ENCODE measurements at places on chromosomes 3 and 15.
A peak's percentile ranks its signal among the peaks of the same experiment; 100 is the strongest.

DNA sequence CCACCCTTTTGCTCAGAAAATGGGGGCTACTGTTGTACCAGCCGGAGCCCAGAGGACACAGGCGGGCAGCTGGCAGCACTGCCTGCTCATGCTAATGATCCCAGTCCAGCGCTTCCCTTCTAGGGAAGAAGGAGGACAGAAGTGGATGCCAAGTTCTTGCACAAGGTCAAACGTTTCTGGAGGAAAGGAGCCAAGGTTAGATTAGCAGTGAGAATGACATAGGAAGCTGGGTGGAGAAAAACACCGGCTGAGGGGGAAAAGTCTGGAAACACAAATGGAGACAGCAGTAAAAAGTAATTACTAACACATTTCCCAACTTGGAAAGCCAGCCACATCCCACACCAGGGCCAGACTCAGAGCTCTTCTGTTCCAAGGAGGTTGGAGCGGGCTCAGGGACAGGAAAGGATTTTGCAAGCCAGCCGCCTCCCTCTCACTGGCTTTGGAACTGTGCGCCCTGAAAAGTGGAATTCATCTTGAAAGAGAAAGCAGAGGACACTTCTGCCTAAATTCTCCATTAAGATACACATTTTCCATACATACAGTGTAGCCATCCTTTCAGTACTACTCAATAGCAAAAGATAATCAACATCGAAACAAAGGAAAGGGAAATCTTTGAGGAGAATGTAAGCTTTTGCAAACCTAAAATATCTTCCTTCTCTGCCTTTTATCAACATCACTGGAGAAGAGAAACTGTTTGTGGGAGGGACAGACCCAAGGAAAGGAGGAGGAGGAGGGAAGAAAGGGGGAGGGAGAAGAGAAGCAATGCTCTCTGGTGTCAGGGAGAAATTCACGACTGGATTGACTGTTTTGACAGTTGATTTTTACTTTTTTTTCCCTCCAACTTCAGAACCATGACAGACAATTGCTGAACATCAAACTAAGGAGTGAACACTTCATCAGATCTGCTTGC is 133.6 kb downstream of the CD47 start:
- peak; percentile 78 for DNase-seq

DNA sequence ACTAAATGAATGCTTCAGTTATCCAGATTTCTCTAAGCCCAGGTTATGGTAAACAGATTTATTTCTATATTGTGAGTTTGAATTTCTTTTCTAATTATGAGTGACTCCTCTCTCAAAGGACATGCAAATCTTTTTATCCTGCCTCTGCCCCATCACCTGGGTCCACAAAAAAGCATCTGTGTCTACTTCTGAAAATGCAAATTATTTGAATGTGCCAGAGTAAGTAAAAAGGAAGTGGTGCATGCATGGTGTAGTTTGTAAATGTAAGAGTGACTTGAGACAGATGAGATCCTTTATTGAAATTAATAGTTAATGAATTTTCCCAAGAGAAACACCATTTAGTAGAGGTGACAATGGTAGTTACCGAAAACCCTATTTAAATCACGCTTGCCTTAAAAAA is 26.9 kb downstream of the MCTP2 start:
- DNase-seq, result no peak

DNA sequence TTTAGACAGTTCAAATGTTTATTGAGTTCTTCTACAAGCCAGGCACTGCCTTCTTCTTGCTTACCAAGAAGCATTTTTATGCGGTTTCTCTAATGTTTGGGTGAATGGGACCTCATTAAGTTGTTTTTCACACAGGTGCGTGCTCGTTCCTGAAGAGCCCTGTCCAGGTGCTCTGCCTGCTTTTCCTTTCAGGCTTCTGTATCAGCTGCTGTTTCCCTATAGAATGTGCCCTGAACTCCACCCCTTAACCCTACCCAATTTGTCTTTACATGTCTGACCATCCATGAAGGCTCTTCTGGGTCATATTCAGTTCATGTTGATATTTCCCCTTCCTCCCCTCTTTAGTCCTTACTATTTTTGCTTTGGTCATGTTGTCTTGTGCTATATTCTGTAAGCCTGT is 22.4 kb upstream of the GOLGA6L10 start:
- no peak for DNase-seq

GRCh38 chr3:134576426-134576825 is 74.4 kb downstream of the KY start:
- no peak for DNase-seq

GRCh38 chr15:56964182-56964581 is 45.7 kb downstream of the TCF12 start:
- DNase-seq, result peak; percentile 67

GRCh38 chr3:99842826-99843589 is 25.3 kb downstream of the CMSS1 start:
- peak; percentile 74 for DNase-seq

DNA sequence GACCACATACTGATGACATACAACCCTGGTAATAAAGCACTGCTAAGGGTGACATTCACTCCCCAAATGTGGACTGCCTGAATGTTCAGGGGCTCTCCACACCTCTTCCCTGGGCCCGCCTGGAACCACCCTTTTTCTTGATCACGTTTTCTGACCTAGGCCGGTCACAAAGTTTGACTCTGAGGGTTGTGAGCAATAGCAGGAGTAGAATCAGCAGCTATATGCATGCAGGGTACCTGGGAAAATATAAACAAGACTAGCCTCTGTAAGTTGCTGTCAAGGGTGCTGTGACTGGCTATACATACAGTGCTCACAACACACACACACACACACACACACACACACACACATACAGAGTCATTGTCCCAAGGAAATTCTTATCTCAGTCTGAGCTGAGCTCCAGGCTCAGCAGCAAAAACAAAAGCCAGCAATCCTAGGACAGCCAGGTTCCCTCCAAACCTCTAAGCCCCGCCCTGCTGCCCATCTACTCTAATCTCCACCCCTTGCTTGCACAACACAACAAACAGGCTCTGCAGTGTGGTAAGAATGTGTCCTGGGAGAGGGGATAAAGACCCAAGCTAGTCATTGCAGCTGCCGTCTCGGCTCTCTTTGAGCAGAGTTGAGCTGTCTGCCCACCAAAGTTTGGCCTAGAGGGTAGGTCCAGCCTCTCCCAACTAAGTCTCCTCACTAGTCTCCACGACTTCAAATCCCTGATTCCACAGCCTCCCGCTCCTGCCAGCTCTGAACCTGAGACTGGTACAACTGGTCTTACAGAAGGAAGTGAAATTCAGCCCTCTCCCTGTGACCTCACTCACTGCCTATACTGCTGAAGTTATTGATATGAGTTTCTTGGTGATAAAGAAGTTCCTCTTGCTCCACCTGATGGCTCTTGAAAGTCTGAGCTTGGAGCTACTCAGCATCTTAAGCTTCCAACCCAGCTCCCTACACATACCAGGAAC is 2.2 kb downstream of the BMF start:
- no peak for DNase-seq

GRCh38 chr15:58453931-58454793 is 22.4 kb downstream of the LIPC start:
- DNase-seq, result no peak

- DNase-seq, result peak; percentile 97
Observed at GRCh38 chr3:112647122-112647521, 6.2 kb upstream of the CCDC80 start.

- DNase-seq, result peak; percentile 96
Observed at GRCh38 chr3:8621872-8622271, 22.7 kb downstream of the SSUH2 start.

DNA sequence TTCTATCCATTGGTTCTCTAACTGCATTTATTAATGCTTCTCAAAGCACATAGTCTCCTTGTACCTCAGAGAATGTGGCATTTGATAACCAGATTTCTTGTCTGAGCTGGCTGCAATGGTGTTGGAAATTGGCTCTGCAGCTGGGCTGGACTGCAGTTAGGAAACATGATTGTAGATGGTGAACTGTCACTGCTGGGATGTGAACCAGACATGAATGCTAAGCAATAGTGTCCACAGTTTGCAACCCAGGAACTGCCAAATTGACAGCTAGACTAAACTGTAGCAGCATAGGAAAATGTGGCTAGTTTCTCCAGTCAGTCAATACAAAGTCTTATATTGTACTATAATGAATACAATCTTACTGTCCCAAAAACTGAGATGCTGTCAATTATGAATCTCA is 656.6 kb upstream of the GOLIM4 start:
- no peak for DNase-seq

- no peak for DNase-seq
Observed at GRCh38 chr3:17430582-17430981, 311.8 kb downstream of the TBC1D5 start.

DNA sequence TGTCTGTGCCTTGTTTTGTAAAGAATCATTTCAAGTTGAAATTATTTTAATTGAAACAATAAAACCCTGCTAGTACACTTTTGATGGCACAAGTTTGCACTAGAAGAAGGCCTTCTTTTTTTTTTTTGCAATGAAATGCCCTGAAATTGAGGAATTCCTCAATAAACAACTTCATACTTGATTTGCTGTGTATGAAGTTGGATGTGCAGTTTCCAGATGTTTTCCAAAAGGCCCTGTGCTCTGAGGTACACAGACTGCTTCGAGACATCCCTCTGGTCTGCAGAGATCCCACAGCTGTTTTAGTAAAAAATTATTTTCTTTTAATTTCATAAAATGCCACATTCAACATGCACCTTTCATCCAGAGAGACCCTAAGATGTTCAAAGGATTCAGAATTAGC is 48.9 kb downstream of the HES1 start:
- no peak for DNase-seq

DNA sequence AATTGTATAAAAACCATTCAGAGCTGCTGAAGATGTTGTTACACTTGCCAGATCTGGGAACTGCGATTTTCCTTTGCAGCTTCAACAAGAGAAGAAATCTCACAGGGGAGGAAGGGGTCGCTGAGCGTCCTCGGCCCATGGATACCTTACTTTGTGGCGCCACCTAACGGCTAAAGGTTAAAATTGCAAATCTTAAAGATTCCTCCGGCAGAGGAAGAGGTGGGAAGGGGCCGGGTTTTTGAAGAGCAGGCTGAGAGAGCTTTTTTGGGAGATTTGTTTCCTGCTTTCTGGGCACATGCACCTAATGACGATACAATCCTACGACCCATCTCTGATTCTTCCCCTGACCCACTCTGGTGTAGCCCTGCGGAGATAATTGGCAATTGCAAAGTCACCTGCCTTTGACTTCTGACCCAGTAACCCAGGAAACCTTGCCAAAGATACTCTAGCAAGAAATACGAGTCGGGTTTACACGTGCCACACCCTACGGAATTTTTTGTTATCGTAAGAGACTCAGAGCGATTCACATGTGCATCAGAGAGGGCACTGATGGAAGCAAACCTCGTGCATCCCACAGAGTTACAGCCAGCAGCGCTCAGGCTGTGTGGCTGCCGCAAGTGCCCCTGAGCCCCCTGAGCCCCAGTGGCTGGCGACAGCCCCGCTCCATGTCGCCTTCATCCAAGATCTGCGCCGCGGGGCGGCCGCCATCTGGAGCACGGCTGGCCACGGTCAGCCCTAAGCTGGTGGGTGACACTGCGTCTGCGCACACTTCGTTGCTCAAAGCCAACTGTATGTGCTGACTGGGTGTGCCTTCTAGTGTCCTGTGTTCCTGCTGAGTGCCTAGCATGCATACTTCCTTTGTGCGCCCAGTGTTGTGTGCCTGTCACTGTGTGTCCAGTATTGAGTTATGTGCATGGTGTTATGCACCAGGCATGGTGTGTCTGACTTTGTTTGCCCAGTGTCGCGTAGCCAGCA is 55.2 kb upstream of the CHRNA7 start:
- peak; percentile 13 for DNase-seq

DNA sequence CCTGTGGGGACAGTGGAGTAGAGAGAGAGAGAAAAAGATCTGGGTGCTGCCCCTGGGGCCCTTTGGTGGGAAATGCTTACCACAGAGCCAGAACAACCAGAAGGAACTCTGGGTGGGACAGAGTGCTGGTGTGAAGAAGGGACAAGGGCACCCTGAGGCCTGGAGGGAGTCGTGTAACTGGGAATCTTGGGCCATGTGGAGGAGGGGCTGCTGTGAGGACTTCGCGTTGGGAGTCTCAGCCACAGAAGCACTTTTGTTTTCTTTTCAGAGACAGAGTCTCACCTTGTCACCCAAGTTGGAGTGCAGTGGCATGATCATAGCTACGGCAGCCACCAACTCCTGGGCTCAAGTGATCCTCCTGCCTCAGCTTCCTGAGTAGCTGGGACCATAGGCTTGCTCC is 24.3 kb downstream of the XYLB start:
- DNase-seq, result no peak

- no peak for DNase-seq
Observed at GRCh38 chr15:78620527-78621421, at the start of gene CHRNA3. Gene CHRNA3 (minus strand): TSS chr15:78620996. CDS start chr15:78620794, 202 bp downstream.

GRCh38 chr15:68739390-68740080 is 81.2 kb downstream of the ANP32A start:
- DNase-seq, result no peak

DNA sequence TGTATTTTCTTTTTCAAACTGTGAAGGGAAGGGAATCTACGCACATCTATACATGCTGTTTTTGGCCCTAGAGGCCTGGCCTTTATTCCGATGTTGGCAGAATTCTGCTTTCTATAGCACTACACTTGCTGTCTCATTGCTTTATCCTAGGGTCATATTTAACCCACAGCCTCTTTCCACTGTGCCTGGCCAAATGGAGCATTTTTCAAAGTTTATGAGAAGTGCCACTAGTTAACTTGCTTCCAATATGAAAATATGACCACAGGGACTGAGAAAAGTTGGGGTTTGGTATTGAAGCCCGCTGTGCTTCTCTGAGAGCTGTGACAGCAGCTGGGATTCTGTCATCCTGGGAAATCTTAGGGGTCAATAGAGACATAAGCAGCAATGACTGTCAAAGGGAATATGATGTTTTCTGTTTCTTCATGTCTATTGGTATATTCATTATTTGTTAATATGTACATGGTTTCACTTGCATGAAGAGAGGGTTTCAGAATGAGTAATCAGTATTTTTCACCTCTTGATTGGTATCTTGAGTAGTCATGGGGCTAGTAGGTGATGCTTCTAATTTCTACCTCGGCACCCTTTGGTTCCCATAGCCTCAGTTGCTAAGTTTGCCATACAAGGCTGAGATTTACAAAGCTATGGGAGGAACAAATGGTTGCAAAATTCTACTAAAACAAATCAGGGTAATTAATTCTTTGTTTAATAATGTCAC is 275.8 kb upstream of the RBMS3 start:
- DNase-seq, result no peak
